Lower leg skin (tissue), 4 donors: ENCODE measurements at places on chromosomes 2 and 18. TPM values are rescaled to one million over a fixed set of nuclear protein-coding genes. Genes with fewer than 3 reads are reported as not detected.
A peak's percentile ranks its signal among the peaks of the same experiment; 100 is the strongest.

GRCh38 chr18:48804856-48805610, 145.7 kb downstream of the SMAD7 start:
- DNase-seq = no peak

The DES gene
- total RNA-seq = 19.4 TPM

DNA sequence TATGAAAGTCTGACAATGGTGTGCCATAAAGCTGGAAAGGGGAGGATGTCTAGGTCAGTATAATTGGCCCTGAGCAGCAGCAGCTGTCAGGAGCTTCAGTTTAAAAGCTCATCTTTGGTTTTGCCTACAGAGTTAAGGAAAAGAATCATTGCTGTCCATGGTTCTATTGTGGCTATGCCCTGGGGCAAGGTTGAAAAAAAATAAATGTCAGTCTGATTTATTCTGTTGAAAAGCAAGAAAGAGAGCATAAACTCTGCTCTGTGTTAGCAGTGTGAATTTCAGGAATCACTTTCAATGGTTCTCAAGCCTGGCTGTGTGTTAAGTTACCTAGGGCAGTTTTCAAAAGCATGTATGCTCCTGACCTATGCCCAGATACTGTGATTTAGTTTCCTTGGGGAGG, 446.7 kb downstream of the SETBP1 start:
- no peak for DNase-seq

The IL36RN gene
- 121 TPM for total RNA-seq

GRCh38 chr18:62072370-62072769, 114.5 kb downstream of the PIGN start:
- no peak for DNase-seq

GRCh38 chr2:127439343-127439742, 21.1 kb downstream of the PROC start:
- DNase-seq = no peak

GRCh38 chr2:153005071-153005730, 286.8 kb downstream of the ARL6IP6 start:
- DNase-seq = no peak

DNA sequence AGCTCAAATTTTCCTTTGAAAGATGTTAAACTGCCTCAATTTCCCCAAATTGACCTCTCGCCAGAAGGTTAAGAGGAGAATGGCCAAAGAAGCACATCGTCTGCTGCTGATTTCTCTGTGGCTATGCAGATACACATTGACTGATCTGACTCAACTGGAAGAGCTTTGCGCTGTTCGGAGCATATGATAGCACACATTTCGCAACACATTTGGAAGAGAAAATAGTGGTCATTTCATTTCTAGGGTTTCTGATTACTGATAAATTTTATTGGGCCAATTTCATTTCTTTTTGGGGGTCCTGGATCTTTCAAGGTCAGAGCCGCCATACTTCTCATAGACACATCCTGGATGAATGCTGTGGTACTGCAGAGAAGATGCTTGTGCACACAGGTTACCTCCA, 138.5 kb downstream of the TMEM200C start:
- DNase-seq = no peak

DNA sequence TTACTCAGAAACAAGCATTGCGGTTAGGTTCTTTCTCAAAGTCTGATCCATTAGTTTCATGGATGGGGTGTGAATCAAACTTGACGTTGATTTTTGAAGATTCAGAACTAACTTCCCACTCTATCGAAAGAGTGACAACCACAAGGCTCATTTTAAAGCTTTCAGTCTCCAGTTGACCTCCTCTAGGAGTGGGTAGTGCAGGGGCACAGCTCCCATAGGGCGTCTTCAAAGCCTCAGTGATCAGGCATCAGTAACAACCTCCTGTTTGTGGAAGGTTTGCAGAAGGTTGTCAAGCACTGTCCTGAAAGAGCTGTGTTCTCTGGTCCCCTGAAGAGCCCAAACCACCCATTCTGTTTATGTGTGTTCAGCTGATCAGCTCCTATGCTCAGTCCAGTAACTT, 10.2 kb downstream of the MTCL1 start:
- no peak for DNase-seq

GRCh38 chr2:64063454-64063853, 44.2 kb upstream of the VPS54 start:
- DNase-seq = no peak

The ARHGAP28 gene
- total RNA-seq = 1.4 TPM

- DNase-seq = no peak
These were observed 39.9 kb upstream of the SP3 start for GRCh38 chr2:174004905-174005605.

DNA sequence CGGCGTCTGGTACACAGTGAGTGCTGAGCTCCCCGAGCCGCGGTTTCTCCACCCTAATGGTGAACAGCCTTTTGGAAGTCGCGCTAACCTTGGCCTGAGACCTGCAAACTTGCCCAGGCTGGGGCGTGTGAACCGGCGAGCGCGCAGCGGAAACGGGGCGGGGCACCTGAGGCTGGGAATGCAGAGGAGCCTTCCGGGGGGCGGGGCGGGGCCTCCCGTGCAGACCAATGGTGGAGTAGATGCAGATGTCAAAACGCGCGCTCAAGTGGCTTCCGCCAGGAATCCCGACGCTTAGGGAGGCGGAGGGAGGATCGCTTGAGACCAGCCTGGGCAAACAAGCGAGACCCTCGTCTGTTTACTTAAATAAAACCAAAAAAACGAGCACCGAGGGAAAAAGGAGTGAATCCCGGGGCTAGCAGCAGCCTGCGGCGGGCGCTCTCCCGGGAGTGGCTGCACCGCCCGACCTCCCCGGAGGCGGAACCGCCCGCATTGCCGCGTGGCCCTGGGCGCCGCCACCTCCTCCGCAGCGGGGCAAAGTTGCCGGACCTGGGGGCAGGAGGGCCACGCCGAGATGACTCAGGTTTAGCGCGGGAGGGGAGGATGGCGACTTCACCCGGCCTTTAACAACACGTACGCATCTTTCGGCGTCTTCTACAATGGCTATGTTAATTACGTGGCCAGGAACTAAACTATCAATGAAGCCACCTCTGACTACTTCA, 2.2 kb upstream of the RRM2 start:
- DNase-seq = peak; percentile 90

GRCh38 chr2:148603562-148603920, 41.0 kb upstream of the EPC2 start:
- no peak for DNase-seq

DNA sequence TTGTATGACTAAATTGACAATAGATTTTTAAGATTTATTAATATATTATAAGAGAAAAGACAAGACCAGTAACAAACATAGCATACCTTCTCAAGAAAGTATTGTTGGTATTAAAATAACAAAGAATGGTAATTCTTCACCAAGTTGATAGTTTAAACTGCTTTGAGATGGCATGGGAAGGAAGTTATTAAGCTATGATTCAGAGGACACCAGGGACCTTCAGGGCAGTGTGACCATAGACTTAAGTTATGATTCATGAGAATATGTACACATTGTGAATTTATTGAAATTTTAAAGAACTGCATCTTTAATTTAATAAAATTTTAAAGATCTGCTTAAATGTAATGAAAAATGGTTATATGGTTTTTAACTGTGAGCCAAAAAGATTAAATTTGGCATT, 205.7 kb downstream of the DSEL start:
- DNase-seq = no peak

DNA sequence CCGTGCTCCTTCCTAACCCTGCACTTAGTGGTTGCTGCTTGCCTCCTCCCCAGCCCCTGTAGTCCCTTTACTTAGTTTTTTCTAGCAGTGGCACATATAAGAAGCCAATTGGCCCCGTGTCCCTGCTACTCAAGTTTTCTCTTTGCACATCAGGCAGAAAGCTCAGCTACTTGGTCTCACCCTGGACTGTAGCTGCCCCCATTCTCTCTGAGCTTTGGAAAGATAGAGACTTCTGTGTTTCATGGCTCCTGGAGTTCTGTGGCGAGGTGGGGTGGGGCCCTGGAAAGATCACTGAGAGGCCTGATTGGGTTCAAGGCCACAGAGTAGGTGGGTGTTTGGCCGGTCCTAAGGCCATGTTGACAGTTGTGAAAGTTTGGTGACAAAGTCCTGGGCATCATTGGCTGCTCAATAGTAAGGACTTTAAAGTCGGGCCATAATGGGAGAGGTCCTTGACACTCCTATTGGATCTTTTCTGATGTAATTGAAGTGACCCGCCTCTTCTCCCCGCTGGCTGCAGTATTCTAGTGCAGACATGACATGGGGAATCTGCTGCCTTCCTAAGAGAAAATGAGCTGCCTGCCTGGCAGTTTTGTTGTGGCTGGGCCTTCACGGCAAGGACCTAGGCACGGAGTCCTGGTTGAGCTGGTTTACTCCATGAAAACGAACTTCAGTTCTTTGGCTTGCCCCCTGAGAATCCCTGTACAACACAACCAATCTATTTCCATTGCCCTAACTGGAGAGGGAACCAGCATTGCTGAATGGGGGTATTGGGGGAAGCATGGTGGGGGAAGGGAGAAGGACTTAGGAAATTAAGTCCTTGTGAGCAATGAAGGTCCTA, 26.2 kb upstream of the CYP27A1 start:
- no peak for DNase-seq

GRCh38 chr2:128228894-128229293, 89.8 kb downstream of the HS6ST1 start:
- no peak for DNase-seq

DNA sequence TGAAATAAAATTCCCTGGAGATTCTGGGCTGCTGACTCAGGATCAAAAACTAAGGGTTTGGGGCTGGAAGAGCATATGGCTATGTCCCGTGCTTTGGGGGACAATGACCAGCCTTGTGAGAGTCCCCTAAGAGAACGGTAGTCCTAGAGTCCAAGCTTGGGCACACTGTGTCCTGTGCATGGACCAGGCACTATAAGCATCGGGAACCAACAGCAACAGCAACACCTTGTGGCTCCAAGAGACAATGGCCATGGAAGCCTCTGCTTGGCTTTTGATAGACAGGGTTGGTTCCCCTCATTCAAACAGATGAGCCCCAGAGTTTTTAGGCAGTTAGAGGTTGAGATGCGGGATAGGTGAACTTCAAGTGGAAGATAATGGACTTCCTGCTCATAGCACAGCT, 294.4 kb upstream of the CHAC2 start:
- DNase-seq = no peak

The STARD6 gene
- not detected for total RNA-seq

DNA sequence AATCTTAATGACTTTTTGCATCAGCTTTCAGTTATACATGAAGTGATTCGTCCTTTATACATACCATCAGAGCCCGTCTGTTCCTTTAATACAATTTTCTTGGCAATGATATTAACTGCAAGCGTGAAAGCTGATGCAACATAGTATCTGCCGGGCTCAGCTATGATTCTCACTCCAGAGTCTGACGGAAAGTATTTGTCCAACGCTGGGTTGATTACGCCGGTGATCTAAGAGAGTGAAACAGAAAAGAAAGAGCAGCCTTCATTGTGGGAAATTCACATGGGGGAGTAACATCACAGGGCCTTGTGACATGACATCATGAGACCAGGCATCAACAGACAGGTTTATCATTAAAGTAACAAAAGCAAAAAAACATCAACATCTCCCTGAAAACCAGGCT, 6.2 kb downstream of the ODC1 start:
- DNase-seq = no peak

The HOXD11 gene
- not detected for total RNA-seq

GRCh38 chr2:16400127-16400623, 265.5 kb downstream of the CYRIA start:
- DNase-seq = no peak

The IL1RN gene
- 120 TPM for total RNA-seq

DNA sequence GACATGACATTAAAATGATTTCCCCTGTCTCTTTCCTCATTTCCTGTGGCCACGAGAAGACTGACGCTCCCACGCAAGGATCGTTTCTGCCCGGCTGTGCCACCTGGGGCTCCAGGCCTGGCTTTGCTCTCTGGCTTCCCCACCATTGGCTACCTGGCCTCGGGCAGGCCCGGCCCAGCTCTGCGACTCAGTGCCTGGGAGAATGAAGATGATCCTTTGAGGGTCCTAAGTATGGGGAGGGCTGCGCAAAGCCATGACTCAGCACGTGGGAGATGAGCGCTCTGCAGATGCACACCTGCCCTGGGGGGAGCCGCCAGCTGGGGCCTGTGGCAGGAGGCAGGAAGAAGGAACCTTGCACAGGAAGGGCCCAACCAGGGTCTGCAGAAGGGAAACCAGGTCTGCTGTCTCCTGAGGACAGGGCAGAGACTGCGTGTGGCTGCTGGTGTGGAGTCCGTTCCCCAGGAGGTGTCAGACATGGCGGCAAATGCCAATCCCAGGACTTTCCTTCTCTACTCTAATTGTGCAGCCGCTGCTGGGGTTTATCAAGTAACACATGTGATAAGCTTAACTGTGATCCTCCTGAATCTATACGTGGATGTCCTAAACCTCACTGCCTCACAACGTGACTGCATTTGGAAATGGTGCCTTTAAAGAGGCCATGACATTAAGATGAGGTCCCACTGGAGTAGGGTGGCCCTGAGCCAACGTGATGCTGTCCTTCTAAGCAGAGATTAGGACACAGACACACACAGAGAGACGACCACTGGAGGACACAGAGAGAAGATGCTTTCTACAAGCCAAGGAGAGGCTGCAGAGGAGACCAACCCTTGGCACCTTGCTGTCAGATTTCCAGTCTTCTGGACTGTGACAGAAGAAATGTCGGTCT, 32.9 kb downstream of the MBP start:
- DNase-seq = peak; percentile 80

GRCh38 chr2:126753501-126754212, 97.7 kb downstream of the GYPC start:
- DNase-seq = no peak

DNA sequence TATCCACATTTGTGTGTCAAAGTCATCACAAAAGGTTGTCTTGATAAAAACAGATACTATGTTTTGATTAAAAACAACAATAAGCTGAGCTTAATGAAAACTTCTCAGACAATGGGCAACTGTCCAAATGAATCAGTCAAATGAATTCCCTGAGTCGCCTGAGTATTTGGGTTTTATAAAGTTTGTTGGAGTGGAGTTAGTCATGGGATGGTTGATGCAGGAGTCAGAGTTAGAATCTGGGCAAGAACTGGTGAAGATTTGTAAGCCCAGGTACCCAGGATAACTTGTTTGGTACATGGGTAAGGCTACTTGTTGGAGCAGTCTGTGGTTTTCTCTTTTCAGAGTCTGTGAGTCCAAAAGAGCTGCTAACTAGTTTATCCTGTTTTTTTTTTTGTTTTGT, 34.4 kb upstream of the RAPGEF4 start:
- no peak for DNase-seq

DNA sequence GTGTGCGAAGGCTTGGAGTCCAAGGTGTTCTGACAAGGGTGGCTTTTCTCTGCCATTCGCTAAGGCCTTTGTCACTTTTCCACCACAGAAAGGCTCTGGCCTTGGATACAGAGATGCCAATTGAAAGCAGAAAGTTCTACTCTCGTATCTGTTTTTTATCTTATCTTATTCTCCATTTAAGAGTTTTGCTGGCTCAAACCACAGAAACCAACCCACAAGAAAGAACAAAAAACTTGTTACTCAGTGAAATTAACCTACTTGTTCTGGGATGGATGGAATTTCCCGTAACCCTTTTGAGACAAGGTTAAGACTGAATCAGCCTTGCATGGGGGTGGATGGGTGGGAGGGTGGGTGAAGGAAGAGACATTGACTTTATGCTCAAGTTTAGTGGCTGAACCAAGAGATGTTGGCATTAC, 221.7 kb downstream of the CDH20 start:
- no peak for DNase-seq

- no peak for DNase-seq
These were observed 112.2 kb downstream of the CPO start for GRCh38 chr2:207051385-207051965.

The C2orf78 gene
- not detected for total RNA-seq

- DNase-seq = no peak
These were observed 51.7 kb upstream of the SMIM21 start for GRCh38 chr18:75478996-75479880.

The C1D gene
- total RNA-seq = 8.0 TPM

The NR4A2 gene
- 11.6 TPM for total RNA-seq

GRCh38 chr2:40115894-40116293, 336.0 kb downstream of the SLC8A1 start:
- DNase-seq = no peak
